ENCODE measurements at places on chromosomes 4 and X.

GRCh38 chrX:37653397-37654085 is 32.0 kb upstream of the XK start:
- DNase-seq = no peak

DNA sequence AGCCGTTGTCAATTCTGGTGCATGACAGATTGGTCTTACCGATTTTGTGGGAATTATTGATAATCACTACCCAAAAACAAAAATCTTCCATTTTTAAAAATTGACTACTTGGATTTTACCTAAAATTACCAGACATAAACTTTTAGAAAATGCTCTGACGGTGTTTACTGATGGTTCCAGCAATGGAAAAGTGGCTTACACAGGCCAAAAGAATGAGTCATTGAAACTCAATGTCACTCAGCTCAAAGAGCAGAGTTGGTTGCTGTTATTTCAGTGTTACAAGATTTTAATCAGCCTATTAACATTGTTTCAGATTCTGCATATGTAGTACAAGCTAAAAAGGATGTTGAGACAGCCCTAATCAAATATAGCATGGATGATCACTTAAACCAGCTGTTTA is 23.0 kb upstream of the UGT2B17 start:
- DNase-seq = no peak

- no peak for DNase-seq
These were observed 16.9 kb upstream of the MED28 start for GRCh38 chr4:17597517-17597916.

DNA sequence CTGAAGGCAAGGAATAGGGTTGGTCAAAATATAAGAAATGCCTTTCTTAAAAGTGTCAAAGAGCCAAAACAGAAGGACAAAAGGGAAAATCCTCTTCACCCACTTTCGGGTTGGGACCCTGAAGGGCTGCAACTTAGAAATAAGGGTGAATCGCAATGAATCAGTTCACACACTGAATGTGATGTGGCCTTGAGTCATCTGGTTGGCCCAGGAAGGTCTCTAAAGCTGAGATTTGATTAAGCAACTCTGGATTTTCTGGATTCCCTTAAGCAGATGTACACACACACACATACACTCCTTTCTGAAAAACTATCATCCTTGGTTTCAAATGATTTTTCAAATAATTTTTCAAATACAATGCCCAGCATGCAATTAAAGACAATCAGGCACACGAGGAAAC is 13.1 kb downstream of the TAB3 start:
- DNase-seq = no peak

- no peak for DNase-seq
These were observed 146.5 kb downstream of the NDST3 start for GRCh38 chr4:118180776-118181175.

DNA sequence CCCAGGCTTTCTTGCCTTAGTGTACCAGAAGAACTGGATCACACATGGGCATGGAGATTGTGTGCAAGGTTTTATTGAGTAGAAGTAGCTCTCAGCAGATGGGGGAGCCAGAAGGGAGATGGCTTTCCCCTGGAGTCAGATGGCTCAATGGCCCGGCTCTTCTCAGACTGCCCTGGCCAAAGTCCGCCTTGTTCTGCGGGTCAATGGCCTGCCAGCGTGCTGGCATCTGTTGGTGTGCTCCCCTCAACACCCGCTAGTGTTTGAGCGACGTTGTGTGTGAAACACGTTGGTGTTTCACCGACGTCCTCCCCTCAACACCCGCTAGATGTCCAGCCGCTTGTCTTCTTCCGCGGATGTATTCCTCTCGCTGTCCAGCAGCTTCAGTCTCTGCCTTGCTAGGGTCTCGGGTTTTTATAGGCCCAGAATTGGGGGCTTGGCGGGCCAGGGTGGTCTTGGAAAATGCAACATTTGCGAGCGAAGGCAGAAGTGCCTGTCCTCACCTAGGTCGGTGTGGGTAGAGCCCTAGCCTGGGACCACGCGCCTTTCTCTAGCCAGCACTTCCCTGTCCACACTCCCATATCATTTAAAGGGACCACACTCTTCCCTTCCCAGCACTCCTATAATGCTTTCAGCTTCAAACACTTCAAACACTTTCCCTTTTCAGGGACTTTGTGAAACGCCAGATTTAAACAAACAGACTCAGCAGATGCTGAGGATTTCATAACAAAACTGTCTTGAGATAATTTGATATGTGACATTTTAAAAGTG is 21.1 kb upstream of the PRKG2 start:
- DNase-seq = no peak

- no peak for DNase-seq
These were observed 23.3 kb downstream of the RPGR start for GRCh38 chrX:38304010-38304409.

GRCh38 chr4:110195561-110196205 is 2.7 kb downstream of the ELOVL6 start:
- no peak for DNase-seq

DNA sequence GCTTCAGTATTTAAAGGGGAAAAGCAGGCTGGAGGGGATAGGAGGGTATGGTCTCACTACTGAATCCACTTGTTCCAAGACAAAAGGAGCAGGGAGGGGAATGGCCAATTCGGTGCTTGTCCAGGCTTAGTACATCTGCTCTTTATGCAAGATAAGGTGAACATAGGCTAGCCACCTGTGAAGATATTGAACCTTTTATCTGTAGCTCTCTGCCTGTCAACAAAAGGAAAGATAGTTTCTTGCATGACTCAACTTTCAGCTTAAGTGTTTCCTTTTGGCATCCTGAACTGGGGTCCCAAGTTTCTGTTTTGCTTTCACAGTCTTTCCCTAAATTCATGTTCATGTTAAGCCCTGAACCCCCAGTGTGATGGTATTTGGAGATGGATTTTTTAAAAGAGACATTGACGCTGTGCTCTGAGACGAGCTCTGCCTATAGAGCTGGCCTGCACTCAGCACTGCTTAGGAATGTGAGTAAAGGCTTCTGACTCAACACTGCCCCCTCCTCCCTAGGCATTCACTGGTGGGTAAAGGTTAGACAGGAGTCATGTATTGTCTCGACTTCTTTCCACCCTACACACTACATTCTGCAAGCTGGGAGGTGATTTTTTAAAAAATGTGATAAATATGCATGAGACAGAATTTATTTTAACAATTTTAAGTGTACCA is 28.2 kb downstream of the FAM149A start:
- no peak for DNase-seq

GRCh38 chr4:185398618-185399017 is 2.0 kb downstream of the ANKRD37 start:
- no peak for DNase-seq

- no peak for DNase-seq
These were observed 28.3 kb upstream of the HPGD start for GRCh38 chr4:174550541-174550940.

All from Ammon's horn (tissue), 1 donor.